ENCODE measurements at places on chromosomes 1 and 21. TPM values are rescaled to one million over a fixed set of nuclear protein-coding genes. Genes with fewer than 3 reads are reported as not detected.

DNA sequence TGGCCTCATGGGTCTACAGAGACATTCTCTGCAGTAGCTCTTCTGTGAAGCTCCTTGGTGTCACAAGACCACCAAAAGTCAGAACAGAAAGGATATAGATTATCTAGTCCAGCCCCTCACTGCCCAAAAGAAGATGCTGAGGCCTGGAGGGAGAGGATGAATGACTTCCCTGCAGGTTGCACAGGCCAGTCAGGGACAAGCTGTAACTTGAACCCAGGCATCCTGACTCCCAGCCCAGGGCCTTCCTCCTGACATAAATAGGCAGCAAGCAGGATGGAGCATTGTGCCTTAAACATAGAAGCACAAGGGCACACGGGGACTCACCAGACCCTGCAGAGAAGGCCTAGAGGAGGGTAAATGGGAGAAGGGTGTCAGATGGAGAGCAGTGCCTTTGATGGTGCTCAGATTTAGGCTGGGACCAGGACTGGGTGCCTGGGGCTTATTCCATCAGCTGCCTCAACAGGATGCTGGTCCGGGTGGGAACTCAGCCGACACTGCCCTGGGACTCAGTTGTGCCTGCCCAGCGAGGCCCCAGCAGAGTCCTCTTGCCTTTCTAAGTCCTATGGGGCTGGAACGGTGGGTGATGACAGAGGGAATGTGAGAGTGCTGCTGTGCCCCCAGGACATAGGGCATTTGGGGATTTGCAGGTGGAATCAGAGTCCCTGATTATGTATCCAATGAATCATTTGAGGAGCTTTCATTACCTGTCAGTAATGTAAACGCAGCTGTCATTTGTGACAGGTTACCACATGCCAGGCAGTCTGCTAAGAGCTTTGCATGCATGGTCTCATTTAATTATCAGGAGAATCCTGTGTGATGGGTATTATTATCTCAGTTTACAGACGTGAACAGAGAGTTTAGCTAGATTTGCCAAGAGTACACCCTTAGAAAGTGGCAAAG lies 13.2 kb downstream of the S100A7A start:
- no peak overlapping the region for H3K27ac ChIP-seq
- H3K36me3 ChIP-seq: no peaks in the 10 kb centered on the region
- H3K4me1 ChIP-seq: no peaks in the 10 kb centered on the region
- no peaks in the 10 kb centered on the region for H3K27me3 ChIP-seq
- H3K4me3 ChIP-seq: no peak overlapping the region

DNA sequence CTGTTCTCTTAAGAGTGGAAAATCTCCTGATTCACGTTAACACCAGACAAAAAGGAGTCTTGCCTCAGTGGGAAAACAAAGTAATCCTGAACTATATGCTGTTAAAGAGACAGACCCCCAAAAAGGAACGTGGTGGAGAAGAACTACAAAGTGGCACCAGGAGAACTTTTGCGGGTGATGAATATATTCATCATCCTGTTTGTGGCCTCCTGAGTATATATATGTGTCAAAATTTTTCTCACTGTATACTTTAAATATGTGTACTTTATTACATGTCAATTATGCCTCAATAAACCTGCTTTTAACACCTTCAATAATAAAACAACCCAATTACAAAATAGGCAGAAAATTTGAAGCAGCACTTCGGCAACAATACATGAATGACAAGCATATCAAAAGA lies 31.1 kb downstream of the ZNF644 start:
- H3K36me3 ChIP-seq: no peaks in the 10 kb centered on the region
- H3K4me1 ChIP-seq: no peaks in the 10 kb centered on the region
- no peak for DNase-seq
- no peak overlapping the region for H3K4me3 ChIP-seq

GRCh38 chr21:25191141-25191540 lies 416.1 kb downstream of the MRPL39 start:
- H3K4me1 ChIP-seq: no peaks in the 10 kb centered on the region
- no peak for DNase-seq
- no peaks in the 10 kb centered on the region for H3K36me3 ChIP-seq
- H3K4me3 ChIP-seq: no peak overlapping the region
- no peak overlapping the region for H3K27ac ChIP-seq

DNA sequence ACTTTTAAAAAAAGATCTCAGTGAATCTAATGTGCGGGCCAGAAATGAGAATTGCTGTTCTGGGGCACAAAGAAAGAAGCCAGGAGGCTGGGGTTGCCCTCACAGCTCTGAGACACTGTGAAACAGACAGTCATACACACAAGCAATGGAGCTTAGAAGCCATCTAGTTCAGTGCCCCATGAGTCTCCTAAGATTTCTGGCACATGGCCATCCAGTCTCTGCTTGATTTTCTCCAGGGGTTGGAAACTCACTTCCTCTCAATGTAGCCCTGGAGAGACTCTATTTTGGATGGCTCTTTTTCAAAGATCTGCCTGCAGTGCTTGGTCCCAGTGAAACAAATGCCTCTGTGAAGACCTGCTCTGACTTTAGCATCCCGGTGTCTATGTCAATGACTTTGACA lies 38.6 kb downstream of the KCNN3 start:
- DNase-seq: no peak
- no peaks in the 10 kb centered on the region for H3K27me3 ChIP-seq
- H3K36me3 ChIP-seq: no peaks in the 10 kb centered on the region
- H3K27ac ChIP-seq: no peak overlapping the region

DNA sequence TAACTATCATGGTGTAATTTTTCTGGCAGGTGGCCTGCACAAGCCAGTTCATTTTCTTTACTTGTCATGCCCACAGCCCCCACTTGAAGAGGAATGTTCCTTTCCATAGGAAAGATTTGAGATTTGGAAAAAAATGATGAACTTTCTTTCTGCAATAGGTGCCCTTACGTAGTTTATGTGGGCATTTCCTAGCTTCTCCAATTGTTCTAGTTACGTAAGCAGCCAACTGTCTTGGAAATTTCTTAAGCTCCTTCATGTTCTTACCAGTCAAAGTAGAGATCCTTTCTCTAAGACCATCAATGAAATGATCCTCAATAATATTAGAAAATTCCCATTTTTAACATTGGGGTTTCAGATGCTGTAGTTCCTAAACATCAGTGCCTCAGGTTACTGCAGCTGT lies 109.5 kb upstream of the F3 start:
- H3K4me3 ChIP-seq: no peak overlapping the region
- no peaks in the 10 kb centered on the region for H3K27me3 ChIP-seq
- H3K4me1 ChIP-seq: peaks cover 6% of the 10 kb centered on the region
- DNase-seq: no peak
- H3K36me3 ChIP-seq: no peaks in the 10 kb centered on the region

GRCh38 chr1:40316595-40317393 lies at the start of gene COL9A2:
COL9A2 (minus strand) TSS chr1:40317286; CDS start chr1:40317197, 89 bp downstream.
- no peaks in the 10 kb centered on the region for H3K36me3 ChIP-seq
- H3K4me3 ChIP-seq: peak within 1 kb of the TSS; percentile 0
- no peaks in the 10 kb centered on the region for H3K27me3 ChIP-seq
- no peak within 1 kb of the TSS for H3K27ac ChIP-seq
- peak; percentile 84 for DNase-seq

DNA sequence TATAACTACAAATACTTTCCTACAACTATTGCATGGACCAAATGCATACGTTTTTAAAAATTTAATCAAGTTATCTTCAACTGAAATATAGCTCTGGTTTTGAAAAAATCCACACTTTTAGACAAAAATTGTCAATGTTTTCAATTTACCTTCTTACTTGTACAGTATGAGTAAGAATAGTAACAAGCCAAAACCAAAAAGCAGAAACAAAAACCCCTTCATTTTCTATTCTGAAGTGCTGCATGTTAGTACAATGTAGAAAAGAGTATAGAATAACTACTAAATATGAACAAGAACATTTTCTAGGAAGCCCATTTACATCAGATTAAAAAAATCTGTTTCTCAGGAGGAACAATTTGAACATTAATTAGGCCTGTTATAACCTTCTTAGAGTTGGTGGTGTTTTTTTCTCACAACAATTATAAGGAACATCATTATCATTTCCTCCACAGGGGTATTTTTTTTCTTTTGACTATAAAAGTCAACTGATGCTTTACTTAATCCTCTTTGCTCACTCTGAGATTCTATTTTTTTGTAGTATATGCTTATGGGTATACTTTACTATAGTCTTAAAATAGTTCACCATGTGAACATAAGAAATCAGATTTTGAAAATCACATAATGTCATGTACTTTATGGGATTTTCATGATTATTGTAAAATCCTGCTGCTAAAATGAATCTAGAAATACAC lies 475.4 kb downstream of the PTBP2 start:
- no peak overlapping the region for H3K27ac ChIP-seq
- H3K27me3 ChIP-seq: no peaks in the 10 kb centered on the region
- no peaks in the 10 kb centered on the region for H3K36me3 ChIP-seq

- H3K27me3 ChIP-seq: no peaks in the 10 kb centered on the region
These were observed 70.9 kb downstream of the TCP10L start for GRCh38 chr21:32514275-32515055.

DNA sequence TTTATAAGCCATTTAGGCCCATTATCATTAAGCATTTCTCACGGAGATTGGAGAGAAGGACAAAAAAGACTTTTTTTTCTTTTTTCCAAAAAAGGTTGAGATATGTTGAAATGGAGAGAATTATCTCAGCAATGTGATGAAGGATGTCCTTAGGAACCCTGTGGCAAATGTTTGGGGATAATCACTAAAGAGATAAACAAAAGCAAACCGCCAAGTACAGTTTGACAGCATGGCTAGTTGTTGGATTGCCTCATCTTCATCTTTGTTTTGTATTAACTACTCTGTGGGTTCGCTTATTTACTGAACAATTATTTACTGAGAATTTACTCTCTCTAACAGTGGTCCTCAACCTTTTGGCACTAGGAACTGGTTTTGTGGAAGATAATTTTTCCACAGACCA lies 97.4 kb upstream of the HP1BP3 start:
- H3K27ac ChIP-seq: no peak overlapping the region
- H3K4me1 ChIP-seq: no peaks in the 10 kb centered on the region

DNA sequence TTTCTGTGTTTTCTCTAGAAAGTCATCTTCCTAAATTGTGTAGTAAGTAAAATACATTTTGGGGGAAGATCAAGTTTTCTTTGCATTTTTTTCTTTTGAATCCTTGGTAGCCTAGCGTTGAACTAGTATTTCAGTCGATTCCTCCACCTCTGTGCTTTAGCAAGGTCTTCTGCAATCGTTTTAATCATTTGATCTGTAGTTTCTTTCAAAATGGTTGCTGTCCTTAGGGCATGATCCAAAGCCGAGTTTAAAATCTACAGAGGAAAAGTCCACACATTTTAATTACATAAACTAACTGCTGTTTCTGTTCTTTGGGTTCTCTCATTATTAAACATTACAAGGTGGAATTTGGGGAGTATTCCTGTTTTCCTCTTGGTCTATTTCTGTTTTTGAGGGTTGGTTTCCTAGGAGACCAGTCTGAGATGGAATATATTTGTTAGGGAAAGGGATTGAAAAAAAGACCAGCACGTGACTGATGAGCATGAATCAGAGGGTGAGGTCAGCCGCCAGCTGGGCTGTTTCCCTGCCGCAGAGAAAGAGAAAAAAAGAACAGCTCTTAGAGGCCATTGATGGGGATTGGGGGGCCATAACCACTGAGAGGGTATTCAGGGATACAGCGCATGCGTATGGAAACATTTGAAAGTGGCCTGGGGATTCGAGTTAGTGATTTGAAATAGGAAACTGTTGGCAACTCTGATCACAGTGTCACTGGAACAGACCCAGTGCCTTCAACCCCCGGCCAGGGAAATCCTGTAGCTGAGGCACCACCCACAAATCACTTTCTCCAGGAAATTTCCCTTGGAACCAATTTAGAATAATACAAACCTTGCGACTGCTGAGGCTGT lies 40.6 kb downstream of the AKNAD1 start:
- no peaks in the 10 kb centered on the region for H3K27me3 ChIP-seq
- peak overlapping the region; percentile 76 for H3K4me3 ChIP-seq
- H3K27ac ChIP-seq: peak overlapping the region; percentile 83

- no peaks in the 10 kb centered on the region for H3K27me3 ChIP-seq
- no peaks in the 10 kb centered on the region for H3K4me1 ChIP-seq
- no peak overlapping the region for H3K4me3 ChIP-seq
- no peak overlapping the region for H3K27ac ChIP-seq
- no peaks in the 10 kb centered on the region for H3K36me3 ChIP-seq
These were observed 128.1 kb downstream of the HHAT start for GRCh38 chr1:210456731-210457255.

DNA sequence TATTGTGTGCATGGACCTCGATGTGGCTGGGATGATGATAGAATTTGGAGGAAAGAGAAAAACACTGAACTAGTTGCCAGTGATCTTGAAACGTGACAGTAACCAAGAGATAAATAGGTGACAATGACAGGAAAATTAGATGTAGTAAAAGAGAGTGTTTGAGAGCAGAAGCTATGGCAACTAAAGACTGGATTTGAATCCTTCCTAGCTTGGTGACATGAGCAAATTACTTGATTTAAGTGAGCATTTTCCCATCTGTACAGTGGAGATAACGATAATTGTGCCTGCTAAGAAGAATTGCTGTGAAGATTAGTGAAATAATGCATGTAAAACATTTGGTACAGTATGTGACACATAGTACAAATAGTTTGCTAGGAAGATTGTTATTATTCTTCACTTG lies 12.7 kb downstream of the TTC3 start:
- DNase-seq: no peak
- no peak overlapping the region for H3K27ac ChIP-seq
- H3K36me3 ChIP-seq: no peaks in the 10 kb centered on the region
- H3K4me3 ChIP-seq: no peak overlapping the region
- H3K27me3 ChIP-seq: no peaks in the 10 kb centered on the region

DNA sequence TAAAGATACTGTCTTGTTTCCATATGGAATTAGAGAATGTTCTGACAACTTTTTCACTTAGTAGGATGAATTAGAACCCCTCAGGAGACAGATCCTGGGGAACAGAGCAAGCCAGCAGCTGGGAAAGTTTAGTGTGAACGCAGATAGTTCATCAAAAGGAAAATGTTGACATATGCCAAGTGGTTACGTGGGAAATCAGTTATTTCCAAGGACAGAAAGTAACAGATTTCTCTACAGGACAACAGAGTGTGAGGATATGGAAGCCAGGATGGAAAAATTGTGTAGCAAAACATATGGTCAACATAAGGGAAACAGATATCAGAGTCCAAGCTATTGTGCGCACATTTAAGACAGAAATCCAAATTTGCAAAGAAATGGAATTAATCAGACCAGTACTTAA lies 419.5 kb downstream of the LRRIQ3 start:
- no peak overlapping the region for H3K27ac ChIP-seq
- no peak overlapping the region for H3K4me3 ChIP-seq
- no peaks in the 10 kb centered on the region for H3K4me1 ChIP-seq
- no peaks in the 10 kb centered on the region for H3K36me3 ChIP-seq
- no peaks in the 10 kb centered on the region for H3K27me3 ChIP-seq

GRCh38 chr1:206905295-206906164 lies 8.3 kb downstream of the IL24 start:
- H3K27ac ChIP-seq: no peak overlapping the region
- H3K27me3 ChIP-seq: no peaks in the 10 kb centered on the region
- H3K36me3 ChIP-seq: no peaks in the 10 kb centered on the region
- no peaks in the 10 kb centered on the region for H3K4me1 ChIP-seq

The LCE3E gene
- not detected for total RNA-seq

The A3GALT2 gene
- 0.36 TPM for total RNA-seq

The CACHD1 gene
- total RNA-seq: 7.7 TPM

The AIRE gene
- not detected for total RNA-seq

The LRRC71 gene
- 1.3 TPM for total RNA-seq

The PFKFB2 gene
- total RNA-seq: 9.6 TPM

The TCHH gene
- total RNA-seq: 0.27 TPM

The CFAP141 gene
- not detected for total RNA-seq

The RUNX3 gene
- total RNA-seq: 4.4 TPM

The MFAP2 gene
- 65.3 TPM for total RNA-seq

The CYP4A11 gene
- 0.15 TPM for total RNA-seq

Measured in aorta (tissue), 5 donors.